Stimulated activated CD8-positive, alpha-beta memory T cell treated with anti-CD3 and anti-CD28 coated beads, Interleukin-7, amount 100 ng/mL, for 24 hours (primary cell): ENCODE measurements at places on chromosomes 2 and 18.

GRCh38 chr2:84891355-84892010, 10.6 kb upstream of the TRABD2A start:
- no peak for DNase-seq

DNA sequence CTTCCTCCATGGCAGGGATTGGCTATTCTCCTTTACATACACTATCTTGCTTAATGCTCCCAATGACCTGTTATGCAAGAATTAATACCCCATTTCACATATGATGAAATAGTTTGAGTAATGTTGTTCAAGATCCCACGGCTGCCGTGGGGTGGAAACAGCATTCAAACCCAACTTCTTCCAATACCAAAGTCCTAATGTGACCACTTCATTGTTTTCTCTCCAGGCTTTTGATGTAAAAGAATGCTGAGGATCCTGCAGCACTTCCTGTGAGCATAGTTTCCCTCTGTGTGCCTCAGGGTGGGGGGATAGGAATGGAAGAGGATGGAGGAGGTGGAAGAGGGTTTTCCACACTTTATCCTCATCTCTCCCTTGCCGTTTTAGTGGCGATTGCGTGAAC, 199.4 kb downstream of the IRS1 start:
- no peak for DNase-seq

DNA sequence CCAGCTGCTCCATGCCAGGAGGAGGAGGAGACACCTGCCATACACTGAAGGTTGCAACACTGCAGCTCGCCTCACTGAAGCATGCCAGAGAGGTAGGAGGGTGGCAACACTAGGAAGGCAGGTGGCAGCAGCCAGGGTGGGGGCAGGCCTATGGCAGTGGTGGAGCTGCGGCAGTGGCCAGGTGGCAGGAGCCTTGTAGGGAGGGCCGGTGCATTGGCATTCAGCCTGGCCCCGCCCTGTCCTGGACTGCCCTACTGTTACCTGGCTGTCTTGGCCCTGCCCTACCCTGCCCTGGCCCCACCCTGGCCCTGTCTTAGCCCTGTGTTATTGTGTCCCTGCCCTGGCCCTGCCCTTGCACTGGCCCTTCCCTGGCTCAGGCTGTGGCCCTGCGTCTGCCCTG, 7.4 kb upstream of the ANKRD62 start:
- no peak for DNase-seq

GRCh38 chr2:126659562-126660467, 3.9 kb downstream of the GYPC start:
- DNase-seq, result no peak

DNA sequence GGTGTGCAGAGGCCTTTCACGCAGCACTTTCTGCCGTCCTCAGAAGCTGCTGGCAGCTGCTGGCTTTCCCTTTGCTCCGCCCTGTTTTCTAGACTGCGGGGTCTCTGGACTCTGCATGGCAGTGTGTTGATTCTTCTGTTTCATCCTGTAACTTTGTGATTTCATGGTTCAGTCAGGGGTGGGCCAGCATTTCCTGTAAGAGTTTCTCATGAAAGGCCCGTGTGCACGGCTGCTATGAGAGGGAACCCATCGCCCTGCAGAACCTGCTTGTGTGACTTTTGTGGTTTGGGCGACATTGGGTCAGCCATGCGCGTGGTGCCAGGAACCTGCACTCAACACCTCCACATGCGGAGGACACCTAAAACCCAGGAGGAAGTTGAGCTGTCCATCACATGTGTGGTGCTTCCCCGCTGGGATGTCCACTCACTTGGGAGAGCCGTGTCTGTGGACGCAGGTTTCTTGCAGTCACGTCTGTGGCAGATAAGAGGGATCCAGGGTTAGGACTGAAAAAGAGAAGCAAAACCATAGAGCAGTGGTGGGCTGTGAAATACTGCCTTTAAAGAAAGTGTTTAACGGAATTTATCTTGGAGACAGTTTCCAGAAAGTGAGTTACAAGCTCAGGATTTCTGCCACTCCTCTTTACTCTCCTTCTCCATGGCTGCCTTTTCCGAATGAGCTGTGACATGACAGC, 167.3 kb upstream of the ALKAL2 start:
- no peak for DNase-seq

GRCh38 chr2:162041485-162041884, 32.5 kb downstream of the DPP4 start:
- DNase-seq, result no peak

- DNase-seq, result no peak
Observed at GRCh38 chr2:128245813-128246212, 72.9 kb downstream of the HS6ST1 start.

DNA sequence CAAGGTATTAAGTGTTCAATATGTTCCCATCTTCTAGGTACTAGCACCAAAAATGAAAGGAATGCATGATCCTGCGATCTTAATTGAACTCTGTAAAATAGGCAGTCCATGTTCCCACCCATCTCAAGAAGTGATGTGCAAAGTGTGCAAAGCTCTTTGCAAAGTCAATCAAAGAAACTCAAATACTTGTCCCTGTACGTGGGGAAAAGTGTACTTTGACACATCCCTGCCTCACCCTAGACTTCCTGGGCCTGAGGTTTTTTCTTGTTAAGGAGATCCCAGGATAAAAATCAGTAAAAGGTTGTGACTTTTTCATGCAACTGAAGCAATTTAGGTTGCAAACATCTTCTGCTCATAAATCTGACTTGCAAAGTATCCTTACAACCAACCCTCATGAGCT, 25.3 kb downstream of the HNRNPA3 start:
- no peak for DNase-seq

- no peak for DNase-seq
Observed at GRCh38 chr2:28346587-28346986, 46.1 kb upstream of the FOSL2 start.
